ENCODE measurements at places on chromosomes 4 and X. TPM values are rescaled to one million over a fixed set of nuclear protein-coding genes. Genes with fewer than 3 reads are reported as not detected.

SRPK3 gene
- total RNA-seq: not detected

TRIML2 gene
- total RNA-seq: not detected

CCNQ gene
- 8.6 TPM for total RNA-seq

GAGE1 gene
- total RNA-seq: not detected

PTCHD1 gene
- not detected for total RNA-seq

All from body of pancreas (tissue), 4 donors.